ENCODE measurements at places on chromosomes 3 and 15.

DNA sequence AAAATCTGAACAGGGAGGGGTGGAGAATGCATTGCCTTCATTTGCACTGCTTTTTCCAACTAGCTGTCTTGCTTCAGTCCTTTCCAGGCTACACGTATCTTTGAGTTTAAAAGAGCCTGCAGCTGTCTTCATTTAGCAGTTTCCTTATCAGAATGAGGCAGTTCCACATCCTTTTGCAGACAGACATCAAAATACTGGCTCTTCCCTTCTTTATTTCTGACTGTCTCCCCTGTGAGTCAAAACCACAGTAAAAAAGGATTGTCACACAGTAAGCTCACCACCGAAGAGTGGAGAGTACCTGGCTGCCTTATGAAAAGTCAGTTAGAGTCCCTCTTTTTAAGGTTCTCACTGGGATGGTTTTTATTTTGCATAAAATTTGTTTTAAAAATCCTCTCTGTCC lies 205.5 kb upstream of the CD96 start:
- no peak for DNase-seq

DNA sequence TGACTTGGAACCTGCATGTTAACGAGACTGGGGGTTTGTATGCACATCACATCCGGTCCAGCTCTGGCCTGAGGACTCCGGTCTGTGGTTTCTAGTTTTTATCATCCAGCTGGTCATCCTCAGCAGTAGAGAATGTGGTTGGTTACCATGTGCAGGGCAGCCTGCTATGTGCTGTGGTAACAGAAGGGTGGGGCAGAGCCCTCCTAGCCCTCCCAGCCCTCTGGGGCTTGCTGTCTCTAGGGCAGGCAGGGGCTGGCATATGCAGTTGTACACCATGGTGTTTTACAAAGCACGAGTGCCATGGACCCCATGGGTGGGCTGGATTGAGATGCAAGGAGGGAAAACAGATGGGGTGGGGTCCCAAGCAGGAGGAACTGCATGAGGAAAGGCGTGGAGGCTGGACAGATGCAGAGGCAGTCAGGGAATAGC lies 70.2 kb downstream of the APBA2 start:
- no peak for DNase-seq

DNA sequence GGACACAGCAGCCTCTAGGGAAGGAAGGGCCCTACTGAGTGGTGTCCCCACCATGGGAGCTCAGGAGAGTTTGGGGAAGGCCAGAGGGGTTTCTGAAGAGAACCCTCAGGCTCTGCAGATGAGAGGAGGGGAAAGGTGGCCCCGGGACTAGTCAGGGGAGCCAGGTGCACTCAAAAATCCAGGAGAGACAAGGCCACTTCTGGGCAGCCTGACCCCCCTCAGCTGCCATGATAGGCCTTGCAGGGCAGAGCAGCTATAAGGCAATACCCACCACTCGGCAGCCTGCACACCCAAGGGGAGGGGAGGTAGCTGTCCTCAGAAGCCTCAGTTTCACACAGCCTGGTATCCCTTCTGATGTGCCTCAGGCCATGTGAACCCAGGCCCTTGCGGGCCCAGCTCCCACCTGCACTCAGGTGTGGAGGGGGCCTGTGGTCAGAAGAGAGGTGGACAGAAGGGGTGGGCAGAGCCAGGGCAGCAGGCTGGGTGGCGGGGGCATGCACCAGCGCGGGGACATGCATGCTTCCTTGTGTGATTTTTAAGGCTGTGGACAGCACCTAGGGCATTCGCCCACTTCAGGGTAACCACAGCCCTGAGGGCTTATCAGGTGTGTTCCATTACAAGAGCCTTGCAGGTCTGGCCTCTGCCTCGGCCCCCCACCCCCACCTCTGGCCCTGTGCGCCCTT lies 34.6 kb downstream of the SRPRB start:
- DNase-seq: no peak

GRCh38 chr3:36707623-36708409 lies 56.5 kb downstream of the DCLK3 start:
- no peak for DNase-seq

DNA sequence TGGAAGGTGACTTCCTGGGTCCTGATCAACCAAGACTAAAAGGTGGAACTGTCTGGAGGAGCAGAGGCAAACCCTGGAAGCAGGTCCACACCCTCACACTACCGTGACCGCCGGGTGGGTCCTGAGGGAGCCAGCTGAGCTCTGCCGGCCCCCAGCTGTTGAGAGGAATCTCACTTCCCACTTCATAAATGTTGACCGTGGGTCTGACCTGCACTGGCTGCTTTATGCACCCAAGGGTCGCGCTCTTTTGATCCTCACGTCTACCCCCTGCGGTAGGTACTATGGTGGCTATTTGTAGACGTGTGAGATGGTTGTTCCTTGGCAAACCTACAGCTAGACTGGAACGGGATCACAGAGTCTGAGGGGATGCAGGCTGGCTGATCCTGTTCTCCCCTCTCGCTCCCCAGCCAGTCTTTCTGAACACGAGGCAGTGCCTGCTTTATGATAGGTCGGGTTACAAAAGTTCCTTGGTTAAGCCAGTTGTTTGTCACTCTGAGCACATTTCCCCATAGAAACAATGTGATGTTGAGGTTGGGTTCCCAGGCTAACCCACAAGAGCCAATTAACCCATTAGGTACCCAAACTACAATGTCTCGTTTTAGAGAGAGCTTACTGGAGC lies 113.0 kb upstream of the ETV5 start:
- no peak for DNase-seq

DNA sequence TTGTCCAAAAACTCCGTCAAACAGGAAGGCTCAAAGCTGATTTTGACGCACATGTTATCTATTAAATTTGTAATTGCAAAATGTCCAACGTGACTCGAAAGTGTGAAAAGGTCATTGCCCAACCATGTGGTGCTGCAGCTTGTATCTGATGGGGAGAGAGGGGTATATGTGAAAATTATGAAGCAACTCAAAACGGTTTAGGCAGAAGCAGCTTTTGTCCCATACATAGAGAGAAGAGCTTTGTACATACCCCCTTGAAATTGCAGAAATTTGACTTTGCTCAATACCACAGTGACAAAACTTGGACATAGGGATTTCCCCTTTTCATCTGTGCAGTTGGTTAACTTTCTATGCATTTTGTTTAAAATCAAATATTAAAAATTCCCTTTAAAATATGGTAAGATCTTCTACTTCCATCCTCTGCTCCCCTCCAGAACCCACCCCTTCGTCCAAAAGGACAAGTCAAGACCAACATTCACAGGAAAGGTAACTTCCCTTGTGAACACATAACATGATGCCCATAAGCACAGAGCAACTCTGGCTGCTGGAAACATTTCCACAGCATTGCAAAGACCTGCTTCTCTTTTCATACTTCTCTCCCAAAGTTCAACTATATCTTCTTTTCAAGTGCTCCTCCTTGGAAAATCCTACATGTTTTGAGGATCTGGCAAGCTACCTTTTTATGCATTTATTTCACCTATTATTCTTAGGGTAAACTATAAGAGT lies 253.7 kb upstream of the THBS1 start:
- DNase-seq: no peak

GRCh38 chr3:119550192-119550910 lies 9.1 kb downstream of the CD80 start:
- no peak for DNase-seq

DNA sequence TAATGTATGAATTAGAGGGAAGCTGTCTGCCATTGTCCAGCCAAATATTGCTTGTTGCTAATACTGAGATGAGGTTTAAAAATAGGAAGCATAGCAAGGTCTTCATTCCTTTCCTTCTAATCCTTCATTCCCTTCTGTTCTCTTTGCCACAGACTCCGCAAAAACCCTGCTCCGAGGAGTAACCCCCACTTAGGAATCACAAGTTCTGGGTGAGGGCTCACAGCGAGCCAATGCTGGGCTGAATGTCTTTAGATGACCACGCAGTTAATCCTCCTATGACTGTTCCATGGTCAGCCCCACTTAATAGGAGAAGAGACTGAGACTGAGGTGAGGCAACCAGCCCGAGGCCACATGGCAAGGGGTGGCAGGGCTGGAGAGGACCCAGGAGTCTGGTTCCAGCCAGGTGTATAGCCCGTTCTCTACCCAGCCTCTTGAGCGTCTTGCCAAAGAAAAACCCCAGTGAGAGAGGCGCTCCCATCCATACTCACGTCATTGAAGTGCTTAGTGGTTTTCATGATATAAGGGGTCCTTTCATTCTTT lies 44.9 kb upstream of the CTSH start:
- no peak for DNase-seq

DNA sequence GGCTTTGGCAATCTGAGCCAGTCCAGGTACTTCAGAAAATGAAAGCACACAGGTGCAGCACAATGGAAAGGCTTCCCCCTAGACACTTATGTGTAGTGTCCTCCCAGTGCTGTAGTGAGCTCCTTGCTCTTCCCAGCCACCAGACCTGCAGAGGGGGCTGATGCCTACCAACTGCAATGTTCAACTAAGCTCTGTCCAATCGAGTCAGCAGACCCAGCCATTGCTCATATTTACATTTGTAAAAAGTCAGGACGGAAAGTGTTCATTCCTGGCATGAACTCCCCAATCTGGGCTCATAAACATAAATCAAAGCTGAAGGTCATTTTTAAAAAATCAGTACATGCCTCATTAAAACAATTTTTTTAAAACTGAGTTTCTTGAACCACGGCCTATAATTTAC lies 73.0 kb downstream of the FOXP1 start:
- no peak for DNase-seq

- DNase-seq: no peak
Measured at GRCh38 chr15:56732886-56733135, 498 bp downstream of the ZNF280D start.

- DNase-seq: peak; percentile 60
Measured at GRCh38 chr15:22933641-22934061, 46.5 kb downstream of the CYFIP1 start.

- DNase-seq: no peak
Measured at GRCh38 chr15:74845208-74845568, 2.2 kb upstream of the ULK3 start.

DNA sequence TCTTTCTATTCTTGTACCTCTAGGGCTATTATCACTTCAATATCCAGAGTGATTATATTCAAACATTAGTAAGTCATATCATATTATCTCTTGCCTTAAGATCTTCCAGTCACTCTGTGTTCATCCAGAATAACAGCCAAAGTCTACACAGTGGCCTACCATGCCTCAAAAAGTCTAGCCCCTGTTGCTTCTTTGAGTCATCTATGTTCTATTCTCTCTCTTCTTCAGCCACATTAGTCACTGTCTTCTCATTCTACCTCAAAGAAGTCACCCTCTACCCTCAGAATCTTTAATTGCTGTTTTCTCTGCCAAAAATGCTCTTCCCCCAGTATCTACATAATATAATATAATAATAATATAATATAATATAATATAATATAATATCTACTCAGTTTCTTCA lies 356.0 kb downstream of the NLGN1 start:
- no peak for DNase-seq

GRCh38 chr3:59240666-59241255 lies 190.9 kb upstream of the CFAP20DC start:
- DNase-seq: no peak

DNA sequence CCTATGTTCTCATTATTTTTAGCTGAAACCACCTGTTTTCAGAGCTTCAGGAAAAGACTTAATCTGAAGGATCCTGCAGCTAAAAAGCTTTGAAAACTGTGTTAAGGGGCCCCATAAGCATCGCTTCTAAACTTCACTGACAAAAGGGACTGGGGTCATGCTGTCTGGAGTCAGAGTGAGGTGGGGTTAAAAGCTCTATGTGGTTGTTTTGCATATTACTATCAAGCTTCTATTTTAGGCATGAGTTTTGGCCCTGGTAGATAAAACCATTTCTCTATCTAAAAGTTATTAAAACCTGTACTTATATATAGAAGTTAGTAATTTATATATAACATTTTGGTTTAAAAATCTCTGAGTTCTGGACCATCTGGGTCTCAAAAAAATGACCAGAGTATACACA lies 45.5 kb downstream of the GPR160 start:
- DNase-seq: peak; percentile 36

GRCh38 chr15:40990080-40990479 lies 36.8 kb downstream of the CHAC1 start:
- DNase-seq: no peak

- no peak for DNase-seq
Measured at GRCh38 chr3:114879059-114880031, 267.7 kb downstream of the ZBTB20 start.

- no peak for DNase-seq
Measured at GRCh38 chr3:36403661-36404060, 23.4 kb downstream of the STAC start.

DNA sequence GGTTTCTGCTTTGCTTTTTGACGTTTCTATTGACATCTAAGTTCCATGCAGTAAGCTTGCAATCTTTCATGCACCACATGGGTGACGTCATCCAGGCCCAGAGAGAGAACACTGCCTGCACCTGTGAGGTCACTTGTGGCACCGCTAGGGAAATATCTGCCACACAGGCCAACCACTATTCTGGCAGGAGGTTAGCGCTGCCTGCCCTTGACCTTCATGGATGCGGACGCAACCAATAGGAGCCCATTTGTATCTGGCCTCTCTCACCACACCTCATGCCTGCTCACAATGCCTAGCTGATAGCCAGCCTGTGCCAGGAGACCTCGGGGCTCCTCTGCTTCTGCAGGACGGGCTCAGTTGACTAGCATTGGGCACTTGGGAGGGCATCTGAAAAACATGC lies 55.8 kb upstream of the PRR23E start:
- DNase-seq: no peak

GRCh38 chr15:83108266-83109219 lies 1.1 kb downstream of the TM6SF1 start:
- DNase-seq: peak; percentile 55

- peak; percentile 49 for DNase-seq
Measured at GRCh38 chr3:24519368-24520100, 24.9 kb upstream of the THRB start.

DNA sequence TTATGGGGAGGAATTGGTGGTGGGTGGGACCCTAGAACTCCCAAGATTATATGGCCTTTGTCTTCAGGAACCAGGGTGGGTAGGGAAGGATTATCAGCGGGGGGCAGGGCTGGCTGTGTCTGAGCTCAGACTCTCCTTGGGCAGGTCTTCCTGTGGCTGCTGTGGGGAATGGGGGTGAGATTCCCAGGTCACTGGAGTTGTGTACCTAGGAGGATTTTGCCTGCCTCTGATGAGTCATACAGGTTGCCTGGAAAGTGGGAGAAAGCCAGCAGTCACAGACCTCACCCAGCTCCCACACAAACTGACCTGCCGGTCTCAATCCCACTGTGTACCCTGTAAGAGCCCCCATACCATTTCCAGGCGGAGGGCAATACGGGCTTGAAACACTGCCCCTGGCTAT lies 209.9 kb upstream of the CNTN3 start:
- no peak for DNase-seq
